T-helper 1 cell (primary cell): ENCODE measurements at places on chromosomes 3 and 15.

- no peak for DNase-seq
Observed at GRCh38 chr3:184568924-184569829, 7.6 kb downstream of the EPHB3 start.

DNA sequence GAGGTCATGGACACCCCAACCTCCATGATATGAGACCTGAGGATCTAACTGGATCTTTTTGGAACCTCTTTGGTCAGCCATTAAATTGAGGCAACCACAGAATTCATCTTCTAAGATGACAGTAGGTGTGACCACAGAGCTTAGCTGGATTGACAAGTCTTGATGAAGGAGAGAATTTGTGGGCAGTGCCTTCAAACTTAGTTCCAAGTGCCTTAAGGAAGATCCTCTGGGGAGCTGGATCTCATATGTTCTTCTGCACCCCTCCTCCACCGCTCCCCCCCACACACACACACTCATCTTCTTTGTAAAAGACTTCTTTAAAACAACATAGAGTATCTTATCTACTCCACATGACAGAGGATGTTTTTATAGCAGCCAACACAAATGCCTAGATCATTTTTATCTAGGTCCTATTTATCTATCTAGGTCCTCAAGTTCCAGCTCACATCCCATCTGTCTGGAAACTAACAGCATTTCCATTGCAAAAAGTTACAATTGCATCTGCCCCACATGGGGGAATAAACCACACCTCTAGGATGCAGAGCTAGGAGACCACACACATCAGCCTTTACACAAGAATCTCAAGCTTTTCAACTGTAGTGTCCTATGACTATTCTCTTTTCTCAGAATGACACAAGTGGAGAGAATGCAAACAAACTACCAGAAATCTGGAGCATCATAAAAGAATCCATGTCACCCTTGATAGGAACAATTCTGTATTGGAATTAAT, 37.4 kb downstream of the WWTR1 start:
- peak; percentile 56 for DNase-seq

GRCh38 chr3:143016321-143016972, 15.1 kb downstream of the U2SURP start:
- no peak for DNase-seq

GRCh38 chr3:39433642-39434041, 27.1 kb downstream of the RPSA start:
- no peak for DNase-seq

GRCh38 chr15:55827204-55827603, 84.3 kb upstream of the PRTG start:
- DNase-seq: no peak

- DNase-seq: no peak
Observed at GRCh38 chr3:175620532-175620931, 761.4 kb downstream of the NAALADL2 start.

GRCh38 chr3:58900386-58900785, 149.4 kb downstream of the CFAP20DC start:
- DNase-seq: no peak

- DNase-seq: no peak
Observed at GRCh38 chr15:70063261-70063925, 34.3 kb downstream of the TLE3 start.

DNA sequence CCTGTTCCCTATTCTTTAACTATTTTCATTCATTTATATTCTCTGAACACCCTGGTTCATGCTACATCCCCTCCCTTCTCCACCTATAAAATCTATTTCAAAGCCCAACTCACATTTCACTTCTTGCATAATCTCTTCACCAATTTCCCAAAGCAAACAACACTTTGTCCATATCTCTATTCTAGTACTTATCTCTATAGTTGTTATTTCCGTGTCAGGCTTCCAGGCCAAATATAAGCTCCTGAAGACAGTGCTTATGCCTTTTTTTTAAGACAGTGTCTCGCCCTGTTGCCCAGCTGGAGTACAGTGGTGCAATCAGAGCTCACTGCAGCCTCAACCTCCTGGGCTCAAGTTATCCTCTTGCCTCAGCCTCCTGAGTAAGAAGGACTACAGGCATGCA, 43.6 kb downstream of the DNAH12 start:
- no peak for DNase-seq

GRCh38 chr15:67968966-67969365, 85.1 kb upstream of the PIAS1 start:
- no peak for DNase-seq

GRCh38 chr3:148585671-148586379, 111.9 kb upstream of the AGTR1 start:
- DNase-seq: no peak

- no peak for DNase-seq
Observed at GRCh38 chr3:186825294-186825821, 17.2 kb upstream of the ADIPOQ start.

DNA sequence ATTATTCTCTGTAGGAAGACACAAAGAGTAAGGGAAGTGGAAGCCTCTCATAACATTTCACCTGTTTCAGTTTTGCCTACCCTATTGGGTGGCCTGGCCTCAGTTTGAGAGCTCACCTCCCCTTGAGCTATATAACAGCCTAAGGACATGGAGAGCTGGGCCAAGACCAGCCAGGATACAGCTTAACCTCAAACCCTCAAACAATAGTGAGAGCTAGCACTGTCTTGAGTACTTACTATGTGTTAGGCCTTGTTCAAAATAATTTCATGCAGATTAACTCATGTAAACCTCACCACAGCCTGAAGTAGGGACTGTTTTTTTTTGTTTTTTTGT, 15.0 kb upstream of the TBL1XR1 start:
- DNase-seq: no peak

DNA sequence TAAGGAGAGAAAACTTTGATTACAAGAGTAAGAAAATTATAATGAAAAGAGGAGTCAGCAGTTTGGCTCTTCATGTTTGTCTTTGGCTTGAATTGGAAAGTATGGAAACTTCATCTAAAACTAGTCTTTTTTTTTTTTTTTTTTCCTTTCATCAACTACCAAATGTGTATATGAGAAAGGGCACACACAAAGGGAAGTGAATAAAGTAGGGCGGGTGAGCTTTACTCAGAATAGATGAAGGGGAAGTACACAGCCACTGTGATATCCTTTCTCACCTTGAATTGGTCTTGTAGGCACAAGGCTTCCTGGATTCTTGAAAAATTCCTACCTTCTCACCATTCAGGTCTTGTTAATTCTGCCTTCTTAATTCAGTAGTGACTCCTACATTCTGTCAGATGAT, 652.3 kb upstream of the KCNMB2 start:
- peak; percentile 3 for DNase-seq

- DNase-seq: no peak
Observed at GRCh38 chr15:59707619-59708018, 18.5 kb upstream of the BNIP2 start.

- DNase-seq: no peak
Observed at GRCh38 chr15:80167936-80168335, 15.1 kb downstream of the FAH start.

- DNase-seq: no peak
Observed at GRCh38 chr15:51114437-51115119, 19.9 kb upstream of the TNFAIP8L3 start.

GRCh38 chr15:80588801-80589200, 106.3 kb upstream of the ABHD17C start:
- DNase-seq: no peak

- DNase-seq: no peak
Observed at GRCh38 chr15:49737127-49737526, 116.3 kb downstream of the DTWD1 start.

DNA sequence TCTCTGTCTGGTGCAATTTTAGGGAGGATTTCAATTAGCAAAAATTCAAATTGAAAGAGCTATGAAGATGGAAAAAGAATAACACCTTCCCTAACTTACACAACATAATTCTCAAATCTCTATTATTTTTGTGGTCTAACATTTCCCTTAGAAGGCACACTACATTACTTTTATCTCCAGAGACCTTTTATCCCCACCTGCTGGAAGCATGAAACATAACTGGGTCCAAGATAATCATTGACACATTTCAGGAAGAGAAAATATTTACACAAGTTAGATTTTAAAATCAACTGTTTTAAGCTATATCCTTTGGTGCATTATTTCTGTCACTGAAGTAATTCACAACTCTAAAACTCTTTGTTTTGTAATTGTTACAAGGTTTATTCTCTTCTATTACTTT, 779.5 kb downstream of the ROBO1 start:
- DNase-seq: no peak

GRCh38 chr3:127960421-127960965, 45.5 kb downstream of the KBTBD12 start:
- no peak for DNase-seq

DNA sequence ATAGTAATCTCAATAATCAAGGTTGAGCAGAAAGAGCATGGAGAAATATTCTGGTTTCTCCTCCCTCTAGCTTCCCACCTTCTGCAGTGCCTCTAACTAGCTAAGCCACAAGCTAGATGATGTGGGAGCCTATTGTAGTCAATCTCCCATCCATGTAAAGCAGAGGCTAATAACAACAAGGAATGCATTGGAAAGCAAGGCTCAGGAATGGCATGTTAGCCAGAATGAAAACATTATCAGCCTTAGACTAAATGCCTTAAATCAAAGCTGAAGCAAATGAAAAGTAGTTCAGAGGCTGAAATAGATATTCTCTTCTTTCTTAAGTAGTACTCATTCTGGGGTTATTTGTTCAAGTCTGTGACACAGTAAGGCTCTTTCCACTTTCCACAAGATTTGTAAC, 350.3 kb upstream of the DPPA4 start:
- DNase-seq: no peak

DNA sequence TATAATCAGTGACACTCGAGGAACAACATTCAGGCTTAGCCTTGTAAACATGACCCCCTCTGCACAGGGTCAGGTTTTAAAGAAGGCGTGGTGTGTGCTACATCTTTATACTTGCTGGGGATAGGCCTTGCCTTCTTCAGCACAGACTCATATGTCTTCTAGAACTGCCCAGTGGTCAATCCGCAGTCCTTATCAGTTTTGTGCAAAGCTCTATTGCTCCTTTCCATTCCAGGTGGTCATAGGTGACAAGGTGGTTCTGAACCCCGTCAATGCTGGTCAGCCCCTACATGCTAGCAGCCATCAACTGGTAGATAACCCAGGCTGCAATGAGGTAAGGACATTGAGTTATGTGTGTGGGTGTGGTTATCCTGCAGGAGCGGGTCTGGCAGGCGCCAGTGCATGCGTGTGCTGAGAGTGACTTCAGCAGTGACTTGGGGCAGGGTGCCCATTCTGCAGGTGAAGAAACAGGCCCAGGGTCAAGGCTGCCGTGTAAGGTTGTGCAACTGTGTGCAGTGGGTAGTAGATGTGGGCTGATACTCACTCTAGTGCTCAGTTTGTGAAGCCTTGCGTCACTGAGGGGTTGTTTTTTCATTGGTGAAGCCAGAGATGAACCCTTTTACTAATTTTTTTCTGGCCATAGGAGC, 150.9 kb downstream of the ITPR1 start:
- DNase-seq: no peak

DNA sequence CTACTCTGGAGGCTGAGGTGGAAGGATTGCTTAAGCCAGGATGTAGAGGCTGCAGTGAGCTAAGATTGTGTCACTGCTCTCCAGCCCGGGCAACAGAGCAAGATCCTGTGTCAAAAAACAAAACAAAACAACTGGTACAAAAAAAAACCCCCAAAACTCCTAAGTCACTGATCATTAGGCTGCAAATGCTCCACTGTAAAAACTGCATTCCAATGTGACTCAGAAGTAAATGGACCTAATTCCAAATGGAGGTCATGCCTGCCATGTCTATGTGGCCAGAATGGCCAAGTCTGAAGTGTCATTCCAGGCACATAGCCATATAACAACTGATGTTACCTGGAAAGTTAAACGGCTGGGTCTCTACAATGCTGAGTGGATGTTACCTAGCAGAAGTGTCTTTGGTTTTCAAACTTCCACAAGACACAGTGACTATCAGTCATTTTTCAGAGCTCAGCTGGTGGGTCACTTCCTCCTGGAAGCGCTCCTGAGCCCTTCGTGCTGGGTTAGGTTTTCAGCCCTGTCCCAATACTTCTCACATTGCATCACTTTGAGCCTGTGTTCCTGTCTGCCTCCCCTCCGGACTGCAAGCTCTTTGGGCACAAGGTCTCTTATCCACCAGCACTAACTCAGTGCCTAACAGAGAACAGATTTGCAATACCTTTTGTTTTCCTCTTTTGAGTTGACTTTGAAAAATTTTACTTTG, 10.6 kb downstream of the FSTL1 start:
- no peak for DNase-seq

DNA sequence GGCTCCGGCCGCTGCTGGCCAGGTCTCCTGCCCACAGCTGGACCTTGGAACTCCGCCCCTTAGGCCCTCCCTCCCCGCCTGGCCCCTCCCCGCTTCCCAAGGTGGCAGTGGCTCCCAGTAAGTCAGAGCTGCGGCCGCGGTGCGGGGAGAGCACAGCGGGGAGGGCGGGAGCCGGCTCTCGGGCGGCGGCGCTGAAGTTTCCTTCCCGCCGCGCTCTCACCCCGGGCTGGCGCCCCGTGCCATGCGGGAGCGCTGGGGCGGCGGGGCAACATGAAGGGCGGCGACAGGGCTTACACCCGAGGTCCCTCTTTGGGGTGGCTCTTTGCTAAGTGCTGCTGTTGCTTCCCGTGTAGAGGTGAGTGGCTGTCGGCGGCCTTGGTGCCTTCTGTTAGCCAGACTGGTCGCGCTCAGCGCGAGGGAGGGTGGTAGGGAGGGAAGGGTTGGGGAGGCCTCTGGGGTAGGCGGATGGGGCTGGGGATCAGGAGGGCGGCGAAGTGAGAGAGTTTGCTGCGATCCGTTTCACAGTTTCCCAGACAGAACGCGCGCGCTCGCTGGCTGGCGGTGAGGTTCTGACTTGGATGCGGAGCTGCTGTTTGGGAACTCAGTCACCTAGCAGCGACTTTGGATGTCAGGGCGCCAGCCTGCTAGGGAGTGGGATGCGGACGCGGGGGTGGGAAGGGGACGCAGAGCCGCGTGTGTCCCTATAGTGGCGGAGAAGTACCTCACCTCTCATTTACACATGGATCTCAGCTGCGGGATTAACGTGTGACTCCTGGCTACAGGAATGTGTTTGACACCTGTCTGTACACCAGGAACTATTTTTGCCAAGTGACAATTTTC, 145.5 kb upstream of the UMPS start:
- peak; percentile 18 for DNase-seq

- DNase-seq: no peak
Observed at GRCh38 chr3:124273651-124274050, 281.7 kb upstream of the ROPN1 start.

GRCh38 chr3:72904163-72904562, 16.3 kb downstream of the GXYLT2 start:
- no peak for DNase-seq

- no peak for DNase-seq
Observed at GRCh38 chr3:60622349-60622748, 628.9 kb downstream of the FHIT start.

- DNase-seq: no peak
Observed at GRCh38 chr15:72237029-72237852, 6.3 kb upstream of the PKM start.

DNA sequence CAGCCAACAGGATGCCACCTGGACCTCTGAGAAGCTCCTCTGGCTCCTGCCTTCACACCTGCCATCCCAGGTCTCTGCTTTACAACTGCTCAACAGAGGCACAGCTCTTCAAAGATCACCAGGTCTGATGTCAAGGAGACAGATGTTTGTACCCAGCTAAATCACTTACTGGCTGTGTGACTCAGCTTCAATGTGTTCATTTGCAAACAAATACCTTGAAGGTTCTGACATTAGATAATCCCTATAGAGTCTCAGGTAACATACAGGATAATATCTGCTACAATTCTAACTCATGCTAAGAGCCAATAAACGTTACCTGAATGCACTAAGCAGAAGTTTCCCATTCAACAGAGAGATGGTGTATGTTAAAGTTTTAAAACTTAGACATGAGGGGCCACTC, 163.4 kb upstream of the IGF1R start:
- no peak for DNase-seq

- no peak for DNase-seq
Observed at GRCh38 chr3:65623362-65623761, 415.4 kb downstream of the MAGI1 start.

GRCh38 chr3:46400000-46400734, 6.7 kb downstream of the CCR5AS start:
- DNase-seq: no peak
